ENCODE measurements at places on chromosomes 13 and 19.

GRCh38 chr19:53182202-53182601 lies 11.0 kb downstream of the ZNF665 start:
- DNase-seq: no peak

DNA sequence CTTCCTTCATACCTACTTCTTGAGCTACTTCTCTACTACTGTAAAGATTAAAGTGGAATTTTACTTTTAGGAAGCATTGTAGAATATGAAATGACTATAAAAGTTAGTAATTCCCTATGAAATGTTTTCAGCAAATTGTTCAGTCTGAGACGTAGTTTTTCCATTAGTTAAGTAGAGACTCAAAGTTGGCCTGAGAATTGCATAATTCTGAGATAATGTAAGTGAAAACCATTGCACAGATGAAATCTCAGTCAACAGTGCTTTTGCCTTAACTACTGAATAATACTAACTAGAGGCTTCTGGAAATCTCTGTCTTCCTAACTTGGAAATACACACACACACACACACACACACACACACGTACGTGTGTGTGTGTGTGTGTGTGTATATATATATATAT lies 125.9 kb downstream of the FGF14 start:
- DNase-seq: no peak

GRCh38 chr13:28411831-28412353 lies 83.0 kb downstream of the FLT1 start:
- no peak for DNase-seq

GRCh38 chr19:10544753-10545251 lies 1.1 kb downstream of the ATG4D start:
- no peak for DNase-seq

- DNase-seq: no peak
Measured at GRCh38 chr13:90302107-90302506, 1045.4 kb upstream of the MIR17HG start.

GRCh38 chr19:13212759-13213330 lies 62.6 kb downstream of the IER2 start:
- DNase-seq: peak; percentile 28

DNA sequence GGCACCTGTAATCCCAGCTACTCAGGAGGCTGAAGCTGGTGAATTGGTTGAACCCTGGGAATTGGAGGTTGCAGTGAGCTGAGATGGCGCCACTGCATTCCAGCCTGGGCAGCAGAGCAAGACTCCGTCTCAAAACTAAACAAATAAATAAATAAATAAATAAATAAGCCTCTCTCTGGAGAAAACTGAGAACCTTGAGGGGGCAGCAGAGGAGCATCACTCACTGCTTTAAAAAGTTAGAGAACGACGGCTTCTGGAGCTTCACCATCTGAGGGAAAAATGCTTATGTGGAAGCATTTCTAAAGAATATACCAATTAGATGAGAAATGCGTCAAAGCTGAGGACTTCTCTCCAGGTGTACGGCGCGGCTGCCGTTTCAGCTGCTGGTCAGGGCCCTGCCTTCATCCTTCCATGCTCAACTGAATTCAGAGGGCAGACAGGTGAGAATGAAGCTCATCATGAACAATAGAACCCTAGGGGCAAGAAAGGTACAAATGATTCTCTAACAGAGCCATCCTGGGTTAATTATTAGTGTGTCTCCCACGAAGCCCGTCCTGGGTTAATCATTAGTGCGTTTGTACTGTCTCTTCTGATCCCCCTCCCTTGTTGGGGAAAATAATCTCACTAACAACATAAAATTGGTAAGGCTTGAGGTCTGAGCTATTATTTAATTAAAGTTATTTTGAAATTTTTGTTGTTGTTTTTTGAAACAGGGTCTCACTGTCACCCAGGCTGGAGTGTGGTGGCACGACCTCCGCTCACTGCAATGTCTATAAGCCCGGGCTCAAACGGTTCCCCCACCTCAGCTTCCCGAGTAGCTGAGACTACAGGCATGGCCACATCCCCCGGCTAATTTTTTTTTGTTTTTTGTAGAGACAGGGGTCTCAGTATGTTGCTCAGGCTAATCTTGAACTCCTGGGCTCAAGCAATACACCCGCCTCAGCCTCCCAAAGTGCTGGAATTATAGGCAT lies 80.1 kb downstream of the IPO5 start:
- DNase-seq: peak; percentile 17

GRCh38 chr13:24307211-24308067 lies 1.9 kb upstream of the C1QTNF9 start:
- no peak for DNase-seq

- DNase-seq: no peak
Measured at GRCh38 chr19:29626386-29626785, 20.3 kb downstream of the POP4 start.

- no peak for DNase-seq
Measured at GRCh38 chr13:28442839-28443238, 52.1 kb downstream of the FLT1 start.

Measured in RCC 7860 (cell line).